CD4-positive, alpha-beta T cell (primary cell): ENCODE measurements at places on chromosomes 2 and 18. TPM values are rescaled to one million over a fixed set of nuclear protein-coding genes. Genes with fewer than 3 reads are reported as not detected.

Gene CXXC1
- total RNA-seq: 128 TPM

- no peaks in the 10 kb centered on the region for H3K4me1 ChIP-seq
- no peaks in the 10 kb centered on the region for H3K36me3 ChIP-seq
- H3K27ac ChIP-seq: no peak overlapping the region
These were observed 332.6 kb upstream of the ACVR2A start for GRCh38 chr2:147512206-147512605.

GRCh38 chr18:21112140-21112473 lies 494 bp upstream of the ROCK1 start:
- no peak for DNase-seq
- peaks cover 13% of the 10 kb centered on the region for H3K4me1 ChIP-seq
- peak overlapping the region; percentile 88 for H3K4me3 ChIP-seq
- H3K27ac ChIP-seq: peak overlapping the region; percentile 69
- no peaks in the 10 kb centered on the region for H3K27me3 ChIP-seq
- no peaks in the 10 kb centered on the region for H3K36me3 ChIP-seq

Gene SAP130
- 21.0 TPM for total RNA-seq

Gene HS1BP3
- 8.8 TPM for total RNA-seq

DNA sequence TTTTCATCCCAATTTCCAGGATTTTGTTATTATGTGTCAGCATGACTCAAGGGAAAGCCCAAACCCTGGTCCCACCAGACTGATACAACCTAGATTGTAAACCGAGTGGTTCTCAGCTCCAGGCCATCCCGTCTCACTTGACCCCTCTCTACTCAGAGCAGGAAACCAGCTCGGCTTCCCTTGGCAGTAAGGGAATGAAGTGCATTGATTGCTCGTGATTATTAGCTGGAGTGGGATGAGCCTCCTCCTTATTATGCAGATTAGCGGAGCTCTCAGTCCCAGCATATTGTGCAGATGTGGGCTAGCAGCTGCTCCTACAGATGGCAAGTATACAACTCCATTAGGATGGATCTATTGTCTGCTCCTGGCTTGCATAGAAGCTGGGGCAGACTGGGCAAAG lies 167.6 kb downstream of the LNPK start:
- H3K4me1 ChIP-seq: no peaks in the 10 kb centered on the region
- H3K27me3 ChIP-seq: peaks cover 7% of the 10 kb centered on the region
- no peaks in the 10 kb centered on the region for H3K36me3 ChIP-seq
- H3K27ac ChIP-seq: no peak overlapping the region
- no peak for DNase-seq
- no peak overlapping the region for H3K4me3 ChIP-seq

GRCh38 chr18:7904529-7904928 lies 337.4 kb downstream of the PTPRM start:
- H3K4me3 ChIP-seq: no peak overlapping the region
- H3K27ac ChIP-seq: no peak overlapping the region
- DNase-seq: no peak
- H3K4me1 ChIP-seq: no peaks in the 10 kb centered on the region
- no peaks in the 10 kb centered on the region for H3K36me3 ChIP-seq

- no peaks in the 10 kb centered on the region for H3K36me3 ChIP-seq
- H3K4me3 ChIP-seq: no peak overlapping the region
- no peaks in the 10 kb centered on the region for H3K27me3 ChIP-seq
These were observed 56.5 kb downstream of the SLC4A5 start for GRCh38 chr2:74286725-74287124.

DNA sequence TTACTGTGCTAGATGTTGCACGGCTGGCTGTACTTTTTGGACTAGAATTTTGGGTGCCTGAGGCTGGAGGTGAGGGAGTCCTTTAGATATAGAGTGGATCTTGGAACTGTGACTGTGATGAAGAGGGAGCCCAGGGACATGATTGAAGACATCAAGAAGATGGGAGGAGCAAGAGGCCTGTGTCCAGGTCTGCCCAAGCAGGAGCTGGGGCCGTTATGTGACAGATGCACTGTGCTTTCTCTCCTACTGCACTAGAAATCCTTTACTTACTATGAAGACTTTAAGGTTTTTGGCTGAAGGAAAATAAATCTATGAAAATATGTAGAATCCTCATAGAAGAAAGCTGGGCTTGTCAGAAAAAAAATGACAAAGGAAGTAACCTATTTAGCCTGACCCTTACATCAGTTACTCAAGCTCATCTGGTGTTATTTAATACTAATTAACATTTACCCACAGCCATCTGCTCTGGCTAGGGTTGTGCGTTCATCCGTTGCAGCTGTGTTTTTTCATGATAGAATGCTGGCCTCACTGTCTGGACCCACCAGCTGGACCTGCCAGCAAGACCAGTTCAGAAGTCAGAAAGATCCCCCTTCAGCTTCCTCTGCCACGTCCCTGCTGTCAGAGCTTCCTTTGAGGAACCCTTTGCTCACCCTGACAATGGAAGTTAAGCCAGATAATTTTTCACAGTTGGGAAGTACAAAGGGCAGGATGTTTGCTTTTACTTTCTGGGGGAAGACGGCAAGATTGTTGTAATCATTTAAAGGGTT lies 16.7 kb downstream of the TSN start:
- no peaks in the 10 kb centered on the region for H3K4me1 ChIP-seq
- H3K27me3 ChIP-seq: no peaks in the 10 kb centered on the region
- H3K36me3 ChIP-seq: peaks cover 15% of the 10 kb centered on the region

- no peaks in the 10 kb centered on the region for H3K36me3 ChIP-seq
- H3K27ac ChIP-seq: no peak overlapping the region
- H3K27me3 ChIP-seq: peaks cover 3% of the 10 kb centered on the region
- peak overlapping the region; percentile 48 for H3K4me3 ChIP-seq
These were observed 1.8 kb upstream of the NFATC1 start for GRCh38 chr18:79393635-79394533.

Gene APLF
- 4.1 TPM for total RNA-seq

Gene GKN2
- total RNA-seq: not detected

GRCh38 chr2:69169655-69170389 lies 156.8 kb downstream of the ANTXR1 start:
- H3K36me3 ChIP-seq: no peaks in the 10 kb centered on the region
- DNase-seq: no peak
- H3K27me3 ChIP-seq: peaks cover 11% of the 10 kb centered on the region
- H3K4me3 ChIP-seq: no peak overlapping the region
- H3K27ac ChIP-seq: no peak overlapping the region
- H3K4me1 ChIP-seq: no peaks in the 10 kb centered on the region

GRCh38 chr2:162591403-162592083 lies 247.0 kb downstream of the KCNH7 start:
- H3K4me3 ChIP-seq: no peak overlapping the region
- DNase-seq: no peak
- H3K4me1 ChIP-seq: no peaks in the 10 kb centered on the region
- H3K36me3 ChIP-seq: no peaks in the 10 kb centered on the region

DNA sequence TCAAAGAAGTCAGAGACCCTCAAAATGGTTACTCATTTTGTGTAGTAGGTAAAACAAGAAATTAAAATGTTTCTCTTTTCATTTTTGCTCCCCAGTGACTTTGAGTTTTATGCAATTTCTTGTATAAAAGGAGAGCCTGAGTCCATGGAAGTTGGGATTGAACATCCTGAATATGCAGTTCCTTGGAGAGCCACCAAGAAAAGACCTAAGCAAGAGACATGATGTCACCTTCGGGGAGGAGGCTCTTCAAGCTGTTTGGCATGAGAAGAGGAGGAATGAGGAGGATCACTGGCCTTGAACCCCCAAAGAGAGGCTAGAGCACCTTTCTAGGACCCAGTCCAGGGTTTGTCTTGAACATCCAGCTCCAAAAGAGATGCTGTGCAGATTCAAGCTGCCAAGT lies 83.5 kb upstream of the STPG4 start:
- H3K4me1 ChIP-seq: no peaks in the 10 kb centered on the region
- H3K36me3 ChIP-seq: no peaks in the 10 kb centered on the region
- no peak overlapping the region for H3K4me3 ChIP-seq
- H3K27ac ChIP-seq: no peak overlapping the region
- no peak for DNase-seq

Gene OR6B2
- total RNA-seq: not detected

- H3K27me3 ChIP-seq: peaks cover 3% of the 10 kb centered on the region
- peaks cover 4% of the 10 kb centered on the region for H3K4me1 ChIP-seq
- no peak for DNase-seq
- no peaks in the 10 kb centered on the region for H3K36me3 ChIP-seq
- H3K4me3 ChIP-seq: no peak overlapping the region
- no peak overlapping the region for H3K27ac ChIP-seq
These were observed 105.2 kb downstream of the SEPTIN10 start for GRCh38 chr2:109508556-109508955.

Gene SP140L
- 64.1 TPM for total RNA-seq

- no peak for DNase-seq
- H3K4me3 ChIP-seq: no peak overlapping the region
- no peaks in the 10 kb centered on the region for H3K27me3 ChIP-seq
- H3K36me3 ChIP-seq: no peaks in the 10 kb centered on the region
- no peaks in the 10 kb centered on the region for H3K4me1 ChIP-seq
- H3K27ac ChIP-seq: no peak overlapping the region
These were observed 327.1 kb upstream of the CDH19 start for GRCh38 chr18:66931010-66931409.

DNA sequence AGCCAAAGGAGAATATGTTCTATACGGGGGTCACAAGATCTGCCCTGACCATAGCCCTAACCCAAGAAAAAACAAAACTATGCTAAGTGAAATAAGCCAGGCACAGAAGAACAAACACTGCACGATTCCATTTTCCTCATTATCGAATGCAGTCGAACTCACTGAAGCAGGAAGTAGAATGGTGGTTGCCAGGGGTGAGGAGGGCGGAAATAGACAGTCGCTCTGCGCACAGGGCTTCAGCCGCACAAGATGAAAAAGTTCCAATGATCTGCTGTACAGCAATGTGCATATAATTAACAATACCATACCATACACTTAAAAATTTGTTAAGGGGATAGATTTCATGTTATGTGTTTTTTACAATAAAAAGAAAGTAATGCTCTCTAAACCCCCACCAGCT lies 257.7 kb downstream of the TXNL1 start:
- no peaks in the 10 kb centered on the region for H3K4me1 ChIP-seq
- H3K27ac ChIP-seq: no peak overlapping the region
- H3K4me3 ChIP-seq: no peak overlapping the region
- H3K27me3 ChIP-seq: no peaks in the 10 kb centered on the region
